T-helper 17 cell (primary cell): ENCODE measurements at places on chromosomes 1 and 21.

DNA sequence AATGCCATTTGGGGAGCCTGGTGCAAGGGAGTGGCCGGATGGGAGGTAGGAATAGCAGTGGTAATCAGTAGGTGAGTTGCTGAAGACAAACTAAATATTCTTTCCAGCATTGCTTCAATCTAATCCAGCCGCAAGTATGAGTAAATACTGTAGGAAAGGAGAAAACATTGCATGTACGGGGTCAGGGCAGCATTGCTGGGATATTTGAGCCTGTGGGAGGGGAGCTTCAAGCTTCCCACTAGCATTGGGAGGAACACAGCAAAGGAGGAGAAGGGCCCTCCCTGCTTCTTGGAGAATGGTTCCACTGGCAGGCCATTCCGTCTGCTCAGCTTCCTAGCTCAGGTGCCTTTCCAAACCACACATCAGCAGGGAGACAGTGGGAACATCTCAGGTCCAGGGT is 15.2 kb downstream of the CAPN2 start:
- H3K4me1 ChIP-seq = peaks cover 65% of the 10 kb centered on the region
- peaks cover 11% of the 10 kb centered on the region for H3K36me3 ChIP-seq
- H3K27ac ChIP-seq = peak overlapping the region; percentile 97
- no peak overlapping the region for H3K4me3 ChIP-seq
- H3K27me3 ChIP-seq = no peaks in the 10 kb centered on the region

GRCh38 chr1:42420121-42420520 is 35.7 kb downstream of the ZMYND12 start:
- H3K4me3 ChIP-seq = no peak overlapping the region
- no peak for DNase-seq
- H3K36me3 ChIP-seq = peaks cover 3% of the 10 kb centered on the region
- peaks cover 2% of the 10 kb centered on the region for H3K4me1 ChIP-seq

DNA sequence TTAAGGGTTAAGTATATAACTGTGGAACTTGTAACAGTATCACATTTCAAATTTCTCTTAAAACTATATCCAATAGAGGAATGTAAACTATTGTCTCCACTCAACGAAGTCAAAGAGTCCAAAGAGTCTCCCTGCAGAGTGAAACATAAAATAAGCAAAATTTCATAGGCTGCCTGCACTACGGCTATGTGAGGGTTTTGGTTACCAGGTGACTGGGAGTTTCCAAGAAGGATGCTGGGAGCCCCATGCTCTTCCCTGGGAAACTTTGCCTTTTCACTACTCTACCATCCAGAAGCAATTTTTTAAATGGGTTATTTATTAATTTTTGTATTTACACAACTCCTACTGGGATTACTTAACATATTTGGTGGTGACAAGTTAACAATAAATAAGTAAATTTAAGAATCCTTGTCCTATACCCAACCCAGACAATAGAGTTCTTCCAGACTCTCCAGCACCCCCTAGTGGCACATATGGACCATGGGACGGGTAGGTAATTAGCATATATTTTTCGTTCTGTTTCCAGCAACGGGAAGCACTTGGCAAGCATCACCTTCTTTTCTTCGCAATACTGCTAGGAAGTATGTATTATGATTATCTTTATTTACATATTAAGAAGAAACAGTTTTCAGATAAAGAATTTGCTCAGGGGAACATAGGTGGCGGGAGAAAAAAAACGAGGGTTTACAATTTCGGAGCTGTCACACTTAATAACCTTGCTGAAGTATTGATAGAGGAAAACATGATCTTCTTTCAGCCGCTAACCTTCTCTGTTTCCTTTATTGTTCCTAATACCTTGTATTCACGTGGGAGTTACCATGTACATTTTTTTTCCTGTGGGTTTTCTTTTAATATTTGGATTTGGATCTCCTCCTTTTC is 3.5 kb downstream of the FMO2 start:
- no peak overlapping the region for H3K27ac ChIP-seq
- H3K4me3 ChIP-seq = no peak overlapping the region
- no peaks in the 10 kb centered on the region for H3K36me3 ChIP-seq
- H3K4me1 ChIP-seq = no peaks in the 10 kb centered on the region
- H3K27me3 ChIP-seq = peaks cover 25% of the 10 kb centered on the region

DNA sequence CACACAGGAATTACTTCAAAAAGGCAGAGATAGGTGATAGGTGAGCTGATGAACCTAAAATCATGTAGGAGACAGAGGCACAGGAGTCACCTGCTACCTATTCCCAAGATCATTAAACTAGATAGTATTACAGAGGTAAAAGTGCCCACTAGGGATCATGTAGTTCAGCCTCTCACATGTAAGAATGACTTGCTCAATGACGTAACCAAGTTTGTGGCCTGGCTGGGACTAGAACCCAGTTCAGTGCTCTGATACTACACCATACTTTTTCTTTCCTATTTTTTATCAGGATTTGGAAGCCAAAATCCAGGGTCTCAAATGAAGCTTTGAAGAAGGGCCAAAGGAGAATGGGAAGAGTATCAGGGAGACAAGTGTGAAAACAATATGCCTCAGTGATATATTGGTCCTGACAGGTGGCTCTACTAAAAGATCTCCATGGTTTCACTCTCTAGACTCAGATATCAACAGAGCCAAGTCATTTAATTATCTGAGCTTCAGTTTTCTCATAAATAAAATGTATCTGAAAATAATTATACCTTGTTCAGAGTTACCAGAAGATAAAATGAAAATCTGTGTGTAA is 87.3 kb upstream of the SLFNL1 start:
- no peaks in the 10 kb centered on the region for H3K4me1 ChIP-seq
- H3K4me3 ChIP-seq = no peak overlapping the region
- H3K27ac ChIP-seq = no peak overlapping the region
- H3K27me3 ChIP-seq = no peaks in the 10 kb centered on the region
- no peak for DNase-seq
- peaks cover 7% of the 10 kb centered on the region for H3K36me3 ChIP-seq

- H3K4me3 ChIP-seq = no peak overlapping the region
- no peak overlapping the region for H3K27ac ChIP-seq
- no peaks in the 10 kb centered on the region for H3K4me1 ChIP-seq
- no peak for DNase-seq
These were observed 570.9 kb upstream of the CAMK1G start for GRCh38 chr1:209012443-209013196.
